Stimulated activated CD4-positive, alpha-beta T cell treated with anti-CD3 and anti-CD28 coated beads, Interleukin-4, amount 100 ng/mL, for 4 hours (primary cell): ENCODE measurements at places on chromosomes 16 and 17.

- peak; percentile 73 for DNase-seq
Measured at GRCh38 chr16:77212741-77213541, 13.7 kb downstream of the SYCE1L start.

DNA sequence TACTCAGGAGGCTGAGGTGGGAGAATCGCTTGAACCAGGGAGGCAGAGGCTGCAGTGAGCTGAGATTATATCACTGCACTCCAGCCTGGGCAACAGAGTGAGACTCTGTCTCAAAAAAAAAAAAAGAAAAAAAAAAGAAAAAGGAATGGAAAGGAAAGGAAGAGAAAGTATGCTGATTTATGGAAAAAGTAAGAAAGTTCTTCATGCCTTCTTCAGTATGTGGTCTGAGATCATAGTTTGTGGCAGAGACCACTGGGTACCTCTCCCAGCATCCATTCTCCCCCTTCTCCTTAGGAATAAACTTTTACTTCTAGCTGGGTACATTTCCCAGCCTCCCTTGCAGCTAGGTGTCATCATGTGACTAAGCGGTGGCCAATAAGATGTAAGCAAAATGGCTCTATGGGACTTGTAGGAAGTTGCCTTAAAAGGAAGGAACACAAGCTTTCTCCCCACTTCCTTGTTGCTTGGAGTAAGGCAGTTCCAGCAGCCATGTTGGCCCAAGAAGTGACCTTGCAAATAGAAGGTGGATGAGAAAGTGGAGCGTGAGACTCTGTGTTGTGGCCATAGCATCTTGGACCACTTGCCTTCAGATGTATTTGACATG, 26.1 kb upstream of the XPO6 start:
- DNase-seq: no peak

DNA sequence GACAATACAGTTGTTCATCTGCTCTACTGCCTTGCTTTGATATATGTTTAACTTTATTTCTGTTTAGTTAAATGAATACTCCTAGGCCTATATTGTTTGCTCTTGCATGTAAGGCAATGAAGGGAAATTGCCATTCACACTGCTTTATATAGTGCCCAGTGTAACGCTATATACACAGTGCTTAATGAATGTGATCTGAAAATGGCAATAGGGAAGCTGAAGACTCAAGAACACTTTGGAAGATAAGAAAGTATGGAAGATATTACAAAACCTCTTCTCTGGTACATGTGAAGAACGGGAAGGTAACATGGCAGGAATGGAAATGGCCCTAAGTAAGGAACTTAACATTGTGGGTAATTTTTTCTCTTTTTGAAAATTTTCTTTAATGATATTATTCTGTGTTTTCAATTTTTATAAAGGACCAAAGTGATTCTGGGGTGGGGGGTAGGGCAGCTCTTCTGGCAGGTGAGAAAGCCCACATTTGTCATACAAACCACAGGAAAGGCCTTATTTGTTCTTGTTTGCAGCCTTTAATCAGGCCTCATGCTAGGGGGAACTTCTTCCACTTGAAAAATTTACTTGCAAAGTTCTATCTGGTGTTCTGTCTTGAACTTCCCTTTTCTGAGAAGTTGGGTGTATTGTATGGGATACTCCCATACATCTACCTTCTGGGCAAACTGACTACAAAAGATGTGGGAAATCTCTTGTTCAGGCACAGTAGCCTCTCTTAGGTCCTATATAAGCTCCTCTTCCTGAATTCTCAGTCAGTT, 100.8 kb upstream of the CORO6 start:
- no peak for DNase-seq

GRCh38 chr16:876041-876335, 75.5 kb upstream of the GNG13 start:
- DNase-seq: no peak

- DNase-seq: no peak
Measured at GRCh38 chr16:67963662-67964321, 4.6 kb downstream of the SLC12A4 start.

GRCh38 chr17:15348021-15348420, 6.6 kb upstream of the TEKT3 start:
- no peak for DNase-seq

DNA sequence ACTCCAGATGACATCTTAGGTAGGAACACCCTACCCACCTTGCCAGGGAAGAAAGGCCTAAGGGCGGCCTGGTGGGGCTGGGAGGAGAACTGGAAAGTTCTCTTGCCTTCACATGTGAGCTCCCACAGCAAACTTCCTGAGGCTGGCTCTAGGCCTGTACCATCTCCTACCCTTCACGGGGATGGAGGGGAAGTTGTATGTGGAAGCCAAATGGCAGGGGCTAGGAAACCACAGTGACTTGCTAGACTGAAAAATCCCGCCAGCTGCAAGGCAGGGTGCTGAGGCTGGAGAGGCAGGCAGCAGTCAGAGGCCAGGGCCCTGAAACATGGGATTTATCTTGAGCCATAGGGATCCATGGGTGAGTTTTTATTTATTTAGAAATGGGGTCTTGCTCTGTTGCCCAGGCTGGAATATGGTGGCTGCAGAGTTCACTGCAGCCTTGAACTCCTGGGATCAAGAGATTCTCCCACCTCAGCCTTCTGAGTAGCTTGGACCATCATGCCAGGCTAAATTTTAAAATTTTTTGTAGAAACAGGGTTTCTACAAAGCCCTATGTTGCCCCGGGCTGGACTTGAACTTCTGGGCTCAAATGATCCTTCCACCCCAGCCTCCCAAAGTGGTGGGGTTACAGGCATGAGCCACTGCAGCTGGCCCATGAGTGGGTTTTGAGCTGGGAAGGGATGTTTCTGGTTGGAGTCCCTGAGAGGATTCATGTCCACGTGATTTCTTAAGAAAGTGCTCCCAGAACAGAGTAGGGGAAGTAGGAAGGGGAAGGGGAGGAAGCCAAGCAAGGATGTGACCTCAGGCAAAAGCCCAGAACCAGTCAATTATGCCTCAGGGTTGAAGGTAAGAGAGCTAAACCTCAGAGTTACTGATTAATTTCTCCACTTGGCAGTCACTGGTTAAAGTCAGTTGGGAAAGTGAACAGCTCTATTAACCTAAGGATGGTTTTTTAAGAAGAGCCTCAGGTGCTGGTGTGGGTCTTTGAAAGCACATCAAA, 4.0 kb upstream of the KAT8 start:
- no peak for DNase-seq

GRCh38 chr17:2157081-2157480, 102.2 kb downstream of the HIC1 start:
- no peak for DNase-seq

- DNase-seq: no peak
Measured at GRCh38 chr16:88956546-88957432, 20.2 kb downstream of the CBFA2T3 start.

GRCh38 chr17:6862825-6863224, 31.3 kb upstream of the TEKT1 start:
- DNase-seq: no peak

GRCh38 chr16:11497851-11498289, 88.8 kb downstream of the LITAF start:
- no peak for DNase-seq

GRCh38 chr17:9298135-9298534, 276.8 kb downstream of the NTN1 start:
- no peak for DNase-seq

GRCh38 chr17:79991140-79991923, 44.3 kb downstream of the TBC1D16 start:
- DNase-seq: peak; percentile 81

GRCh38 chr17:31433091-31433790, 41.8 kb downstream of the RAB11FIP4 start:
- DNase-seq: peak; percentile 9

GRCh38 chr16:67246081-67246755, 1.1 kb downstream of the FHOD1 start:
- peak; percentile 28 for DNase-seq

GRCh38 chr17:17535957-17536356, 39.8 kb upstream of the RASD1 start:
- DNase-seq: no peak
